ENCODE measurements at places on chromosomes 1 and 21.
A peak's percentile ranks its signal among the peaks of the same experiment; 100 is the strongest.

GRCh38 chr1:150001415-150001814, 9.1 kb downstream of the OTUD7B start:
- no peak for DNase-seq

DNA sequence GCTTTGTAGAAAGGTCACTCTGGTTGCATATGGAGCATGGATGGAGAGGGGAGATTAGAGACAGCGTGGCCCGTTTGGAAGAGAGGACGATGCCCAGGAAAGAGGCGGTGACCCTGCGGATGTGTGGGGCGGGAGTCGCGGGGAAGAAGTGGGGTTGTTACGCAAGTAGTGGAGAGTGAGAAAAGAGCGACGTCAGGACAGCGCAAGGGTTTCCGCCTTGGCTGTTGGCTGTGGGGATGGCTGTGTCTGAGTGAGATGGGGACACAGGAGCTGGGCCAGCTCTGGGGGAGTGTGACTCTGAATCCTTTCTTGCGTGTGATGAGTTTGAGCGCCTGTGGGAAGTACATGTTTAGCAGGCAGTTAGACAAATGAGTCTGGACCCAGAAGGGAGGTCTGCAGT, 3.8 kb downstream of the B4GALT2 start:
- no peak for DNase-seq

DNA sequence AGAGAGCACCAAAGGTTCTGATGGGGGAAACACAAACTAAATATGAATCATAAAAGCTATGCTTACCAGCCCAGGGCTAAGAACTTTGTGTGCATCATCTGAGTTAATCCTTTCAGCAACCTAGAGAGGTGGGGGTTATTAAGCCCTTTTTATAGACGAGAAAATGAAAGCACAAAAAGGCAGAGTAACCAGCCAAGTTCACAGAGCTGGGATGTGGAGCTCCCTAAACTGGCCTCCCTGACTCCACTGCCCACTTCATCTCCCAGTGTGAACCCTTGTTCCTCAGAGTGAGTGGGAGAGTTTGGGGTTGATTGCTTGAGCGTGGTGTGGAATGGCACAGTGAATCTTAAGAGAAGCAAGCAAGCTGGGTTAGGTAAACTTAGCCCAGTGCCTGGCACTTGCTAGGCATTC, 10.8 kb upstream of the BCAR3 start:
- peak; percentile 30 for DNase-seq

- DNase-seq = no peak
These were observed 12.3 kb downstream of the MACF1 start for GRCh38 chr1:39216771-39217170.

- peak; percentile 18 for DNase-seq
These were observed 4.8 kb upstream of the DNAJC28 start for GRCh38 chr21:33496345-33496744.

DNA sequence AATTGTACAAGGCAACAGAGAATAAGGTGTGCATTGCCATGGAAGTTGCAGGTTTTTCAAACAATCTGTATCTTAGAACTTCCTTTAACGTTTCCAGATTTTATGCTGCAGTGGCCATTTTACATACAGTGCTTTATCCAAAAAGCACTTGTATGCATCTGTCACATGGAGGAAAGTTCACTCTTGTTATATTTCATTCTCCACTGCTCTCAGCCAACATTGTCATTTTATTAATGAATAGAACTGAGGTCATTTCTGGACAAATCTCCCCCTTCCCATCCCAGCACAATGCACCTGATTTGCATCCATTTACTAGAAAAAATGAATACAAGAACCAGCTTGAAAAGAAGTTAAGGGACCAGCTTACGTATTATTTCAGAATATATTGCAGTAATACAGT, 342.0 kb downstream of the USP25 start:
- no peak for DNase-seq

DNA sequence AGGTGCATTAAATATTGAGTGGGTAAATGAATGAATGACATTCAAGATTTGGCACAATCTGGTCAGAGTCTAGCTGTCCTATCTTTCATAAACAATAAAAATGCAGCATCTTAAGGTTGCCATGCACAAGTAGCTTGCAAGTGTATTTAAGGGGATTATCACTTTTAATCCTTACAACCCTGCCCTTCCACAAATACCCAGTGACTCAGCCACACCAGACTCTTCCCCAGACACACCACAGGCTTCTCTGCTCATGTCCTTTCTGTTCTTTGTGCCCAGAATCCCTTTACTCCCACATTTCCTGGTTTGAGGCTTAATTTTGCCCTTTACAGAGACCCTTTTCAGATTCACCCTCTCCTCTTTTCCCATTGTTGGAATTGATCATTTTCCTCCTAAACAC, 59.8 kb downstream of the KIRREL1 start:
- no peak for DNase-seq

GRCh38 chr1:111920221-111921024, 69.0 kb downstream of the KCND3 start:
- DNase-seq = no peak

GRCh38 chr1:116470671-116471070, 97.6 kb downstream of the ATP1A1 start:
- no peak for DNase-seq

DNA sequence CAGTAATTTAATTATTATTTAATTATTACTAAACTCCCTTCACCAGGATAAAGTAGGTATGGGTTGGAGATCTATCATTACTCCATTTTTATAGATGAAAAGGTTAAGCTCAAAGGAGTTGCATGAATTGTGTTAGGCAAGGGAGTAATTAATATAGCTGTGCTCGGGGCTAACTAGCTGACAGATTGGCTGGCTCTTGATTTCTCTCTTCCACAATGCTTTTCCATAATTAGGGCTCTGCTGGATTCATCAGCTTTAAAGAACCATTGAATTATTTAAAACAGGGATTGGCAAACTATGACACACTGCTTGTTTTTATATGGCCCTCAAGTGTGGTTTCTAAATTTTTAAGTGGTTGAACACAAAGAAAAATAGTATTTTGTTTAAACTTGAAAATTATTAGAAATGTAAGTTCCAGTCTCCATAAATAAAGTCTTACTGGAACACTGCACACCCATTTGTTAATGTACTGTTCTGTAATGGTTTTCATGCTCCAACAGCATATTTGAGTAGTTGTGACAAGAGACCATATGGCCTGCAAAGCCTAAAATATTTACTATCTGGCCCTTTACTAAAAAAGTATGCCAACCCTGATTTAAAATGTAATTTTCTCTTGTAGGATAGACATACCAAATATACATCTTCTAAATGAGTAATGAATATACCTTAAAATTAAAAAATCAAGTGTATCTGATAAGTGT, 76.4 kb downstream of the GDAP2 start:
- no peak for DNase-seq

Data from T47D (cell line).